ENCODE measurements at places on chromosomes 5 and 9.

DNA sequence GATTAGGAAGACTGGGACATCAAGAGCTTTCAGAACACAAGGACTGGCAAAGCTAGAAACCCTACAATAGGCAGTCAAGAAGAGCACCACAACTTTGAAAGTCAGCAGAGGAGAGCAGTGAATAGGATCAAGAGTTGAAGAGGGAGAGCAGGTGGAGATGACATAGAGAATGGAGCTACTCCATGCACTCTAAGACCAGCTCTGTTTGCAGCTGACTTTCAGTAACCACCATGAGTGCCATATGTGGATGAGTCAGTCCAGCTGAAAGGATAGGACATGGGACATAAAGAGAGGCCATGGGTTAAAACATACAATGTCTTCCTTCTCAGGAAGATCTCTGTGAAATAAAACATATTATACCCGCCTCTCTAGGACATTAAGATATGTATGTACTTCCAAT, 289.1 kb upstream of the KLF4 start:
- DNase-seq = no peak

DNA sequence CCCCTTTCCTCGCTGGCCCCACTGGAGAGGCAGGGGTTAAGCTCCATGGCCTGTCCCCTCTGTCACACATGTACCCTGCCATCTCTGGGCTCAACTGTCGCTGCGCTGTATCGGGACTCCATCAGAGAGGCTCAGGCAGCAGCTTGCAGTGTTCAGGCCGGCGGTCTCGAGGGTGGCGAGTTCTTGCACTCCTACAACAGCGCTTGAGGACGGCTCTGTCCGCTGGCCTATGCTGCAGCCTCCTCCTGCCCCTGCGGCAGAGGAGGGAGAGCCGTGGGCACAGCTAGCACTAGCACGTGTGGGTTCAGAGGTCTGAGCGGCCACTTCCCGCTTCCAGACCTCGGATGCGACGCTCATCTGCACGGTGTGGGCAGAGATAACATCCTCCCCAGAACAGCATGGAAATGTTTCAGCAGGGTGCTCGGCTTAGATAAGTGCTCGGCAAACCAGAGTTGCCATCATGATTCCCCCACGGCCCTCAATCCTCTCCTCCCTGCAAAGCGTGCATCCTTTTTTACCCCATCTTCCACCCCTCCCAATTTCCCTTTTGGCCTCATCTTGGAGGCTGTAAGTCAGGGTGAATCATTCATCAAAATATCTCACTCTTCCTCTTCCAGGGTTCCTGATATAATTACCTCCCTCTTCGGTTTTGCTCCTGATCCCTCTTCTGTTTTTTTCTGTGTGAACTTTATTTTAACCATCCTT, 41.9 kb upstream of the FUBP3 start:
- no peak for DNase-seq

- DNase-seq = no peak
Measured at GRCh38 chr5:82386576-82386975, 108.4 kb upstream of the RPS23 start.

DNA sequence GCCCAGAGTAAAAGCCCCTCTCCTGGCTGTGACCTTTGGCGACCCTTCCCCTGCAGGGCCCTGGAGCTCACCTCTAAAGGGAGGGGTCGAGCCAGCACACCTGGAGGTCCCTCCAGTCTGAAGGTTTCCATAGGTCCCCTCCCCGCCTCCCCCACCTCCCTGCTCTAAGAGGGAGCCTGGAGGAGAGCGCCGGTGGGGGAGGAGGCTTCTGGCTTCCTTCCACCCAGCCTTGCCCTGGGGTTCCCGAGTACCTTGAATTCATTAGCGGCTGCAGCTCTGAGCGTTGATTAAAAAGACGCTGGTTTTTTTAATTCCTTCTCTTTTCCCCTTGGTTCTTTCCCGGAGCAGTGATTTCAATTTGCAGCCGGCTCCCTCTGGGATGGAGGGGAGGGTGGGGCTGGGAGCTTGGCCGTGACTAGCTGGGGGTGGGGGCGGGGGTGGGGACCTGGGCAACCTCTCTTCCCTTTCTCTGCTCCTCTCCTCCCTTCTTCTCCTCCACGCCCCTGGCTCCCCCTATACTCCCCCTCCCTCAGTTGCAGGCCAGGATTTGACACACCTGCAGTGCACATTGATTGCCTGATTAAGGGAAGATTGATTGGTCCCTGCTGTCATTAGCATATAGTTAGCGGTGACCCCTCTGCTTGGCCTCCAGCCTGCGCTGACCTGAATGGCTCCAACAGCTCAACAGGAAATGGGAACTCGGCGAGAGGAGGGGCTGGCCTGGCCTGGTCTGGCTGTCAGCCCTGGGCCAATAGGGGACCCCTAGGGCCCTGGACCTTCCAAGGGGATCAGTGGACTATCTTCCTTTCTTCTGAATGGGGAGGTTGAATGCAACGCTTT, 67.5 kb upstream of the RAPGEF1 start:
- DNase-seq = no peak

GRCh38 chr5:139985733-139986132, 57.4 kb downstream of the NRG2 start:
- DNase-seq = no peak

- no peak for DNase-seq
Measured at GRCh38 chr9:136339958-136340310, 12.6 kb downstream of the GPSM1 start.

DNA sequence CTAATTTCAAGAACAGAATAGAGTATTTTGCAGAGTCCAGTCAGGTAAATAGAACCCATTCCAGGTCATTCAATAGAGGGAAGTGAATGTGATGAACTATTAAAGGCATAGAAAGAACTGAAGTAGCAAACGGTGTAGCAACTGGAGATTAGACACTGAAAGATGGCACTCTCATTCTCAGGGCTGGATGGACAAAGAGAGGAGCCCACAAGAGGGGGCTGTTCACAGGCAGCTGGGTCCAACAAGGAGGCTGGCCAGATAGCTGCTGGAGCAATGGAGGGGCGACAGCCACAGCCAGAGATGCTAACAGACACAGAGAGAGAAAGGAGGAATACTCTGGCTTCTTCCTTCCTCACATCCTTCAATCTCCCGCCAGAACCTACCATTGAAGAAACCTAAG, 93.1 kb upstream of the SMARCA2 start:
- no peak for DNase-seq

GRCh38 chr5:58460732-58461286, 923 bp upstream of the PLK2 start:
- peak; percentile 63 for DNase-seq

DNA sequence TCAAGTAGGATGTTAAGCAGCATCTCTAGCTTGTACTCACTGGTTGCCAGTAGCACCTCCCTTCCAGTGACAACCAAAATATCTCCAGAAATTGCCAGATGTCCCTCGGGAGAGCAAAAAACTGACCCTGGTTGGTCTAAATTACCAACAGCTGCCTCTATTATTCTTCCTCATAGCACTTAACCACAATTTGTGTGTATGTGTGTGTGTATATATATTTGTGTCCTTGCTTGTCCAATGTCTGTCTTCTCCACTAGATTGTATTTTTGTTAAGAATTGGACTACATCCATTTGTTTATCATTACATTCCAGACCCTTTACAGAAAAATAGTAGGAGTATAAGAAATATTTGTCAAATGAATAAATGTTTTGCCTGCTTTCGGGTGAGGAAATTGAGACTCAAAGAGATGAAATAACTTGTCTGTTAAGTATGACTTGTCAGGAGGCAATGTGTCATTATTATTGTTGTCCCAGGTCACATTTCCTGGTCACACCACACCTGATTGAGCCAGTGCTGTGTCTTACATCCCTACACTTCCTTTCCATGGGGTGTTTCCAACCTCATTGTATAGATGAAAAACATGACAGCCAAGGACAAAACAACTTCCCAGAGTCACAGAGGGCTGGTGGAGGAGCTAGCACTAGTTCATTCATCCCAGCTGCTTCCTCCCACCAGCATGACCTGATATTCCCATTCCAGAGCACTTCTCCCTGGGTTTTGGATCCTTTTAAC, 11.4 kb upstream of the GRPEL2 start:
- no peak for DNase-seq

DNA sequence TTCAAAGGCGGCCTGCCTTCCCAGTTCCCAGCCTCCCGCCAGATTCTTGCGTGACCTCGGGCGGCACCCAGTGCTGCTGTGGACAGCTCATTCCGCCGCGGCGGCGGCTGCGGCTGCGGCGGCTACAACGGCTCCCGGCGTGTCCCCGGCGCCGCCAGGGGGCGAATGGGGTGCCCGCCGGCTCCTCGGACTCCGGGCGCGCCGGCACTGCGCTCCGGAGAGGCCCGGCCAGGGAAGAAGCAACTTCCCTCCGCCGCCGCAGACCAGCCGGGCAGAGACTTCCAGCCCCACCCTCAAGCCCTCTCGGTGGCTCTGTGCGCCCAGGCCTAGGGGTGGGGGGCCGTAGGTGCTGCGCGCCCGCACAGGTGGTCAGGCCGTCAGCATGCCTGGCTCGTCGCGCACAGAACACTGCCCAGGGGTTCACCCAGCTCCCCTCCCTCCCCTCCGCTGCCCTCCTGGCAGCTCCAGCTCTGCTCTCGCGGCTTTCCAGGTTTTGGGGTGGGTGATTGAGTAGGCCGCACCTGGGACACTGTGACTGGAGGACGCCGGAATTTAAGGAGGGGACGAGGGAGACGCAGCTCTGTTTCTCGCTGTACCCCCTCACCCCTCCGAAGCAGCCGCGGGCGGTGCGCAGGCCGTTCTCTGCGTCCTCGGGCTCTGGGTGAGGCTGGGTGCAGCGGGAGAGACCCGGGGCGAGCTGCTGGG, 20.2 kb downstream of the IGIP start:
- DNase-seq = peak; percentile 8

DNA sequence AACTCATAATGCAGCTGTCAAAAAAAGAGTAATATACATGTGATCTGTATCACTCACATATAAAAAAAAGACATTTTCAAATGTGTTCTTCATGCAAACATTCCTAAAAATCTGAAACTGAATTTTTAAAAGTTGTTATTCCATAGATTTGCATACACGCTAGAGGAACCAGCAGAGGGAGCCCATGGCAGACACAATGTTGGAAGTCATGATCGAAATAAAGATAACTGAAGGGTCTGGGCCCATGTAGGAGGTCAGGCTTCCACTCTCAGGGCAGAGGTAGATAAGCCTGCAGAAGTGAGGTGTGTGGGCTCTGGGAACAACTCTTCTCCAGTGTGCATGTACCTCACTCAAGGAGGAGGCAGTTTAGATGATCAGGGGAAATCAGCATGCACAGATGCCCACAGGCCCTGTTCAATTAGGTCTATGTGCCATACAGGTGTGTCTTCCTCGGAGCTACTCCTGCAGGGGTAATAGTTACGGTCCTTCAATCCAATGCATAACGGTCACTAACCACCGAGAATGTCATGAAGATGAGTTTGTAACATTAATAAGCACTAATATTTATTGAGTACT, 208.6 kb downstream of the EPB41L4A start:
- DNase-seq = no peak

GRCh38 chr5:81393783-81394718, at the start of gene ACOT12:
ACOT12 (minus strand) TSS chr5:81394134; CDS start chr5:81394114, 20 bp downstream.
- DNase-seq = no peak

- no peak for DNase-seq
Measured at GRCh38 chr5:116343961-116344360, 230.7 kb downstream of the SEMA6A start.

- no peak for DNase-seq
Measured at GRCh38 chr9:112029921-112030444, 133.4 kb downstream of the UGCG start.

DNA sequence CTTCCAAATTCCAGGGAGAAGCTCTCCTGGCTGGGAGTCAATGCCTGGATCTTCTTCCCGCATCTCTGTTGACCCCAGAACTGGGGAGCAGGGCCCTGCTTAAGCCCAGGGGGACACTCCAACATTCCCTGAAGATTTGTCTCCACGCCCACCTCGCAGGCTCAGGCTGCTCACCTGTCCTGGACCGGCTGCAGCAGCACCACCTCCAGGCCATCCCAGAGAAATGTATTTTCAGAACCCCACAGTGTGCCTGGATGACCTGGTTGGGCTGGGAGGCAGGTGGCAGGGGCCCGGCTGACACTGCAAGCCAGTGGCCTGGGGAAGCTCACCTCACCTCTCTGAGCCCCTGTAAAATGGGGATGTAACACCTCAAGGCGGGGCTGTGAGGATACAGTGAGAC, 27.1 kb upstream of the ZBTB43 start:
- DNase-seq = no peak

GRCh38 chr5:110335361-110336066, 391.0 kb downstream of the TMEM232 start:
- no peak for DNase-seq

- DNase-seq = no peak
Measured at GRCh38 chr9:74379718-74380117, 117.4 kb upstream of the RORB start.

DNA sequence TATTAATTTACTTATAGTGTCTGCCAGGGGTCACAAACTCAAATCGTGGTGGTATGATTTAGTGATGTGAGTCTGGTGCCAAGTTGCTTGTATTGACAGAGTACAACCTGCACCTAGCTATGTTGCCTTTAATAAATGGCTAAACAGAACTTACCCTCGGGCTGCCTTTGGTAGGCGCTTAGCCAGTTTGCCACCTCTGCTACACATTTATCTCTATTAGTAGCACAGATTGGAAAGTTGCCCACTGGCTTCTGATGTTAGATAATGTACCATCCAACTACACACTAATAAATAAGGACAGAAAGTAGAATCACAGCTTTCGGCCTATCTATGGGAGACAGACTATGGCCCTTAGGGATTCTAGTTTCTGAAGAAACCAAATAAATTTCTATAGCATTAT, 368.4 kb downstream of the MAN2A1 start:
- DNase-seq = no peak

DNA sequence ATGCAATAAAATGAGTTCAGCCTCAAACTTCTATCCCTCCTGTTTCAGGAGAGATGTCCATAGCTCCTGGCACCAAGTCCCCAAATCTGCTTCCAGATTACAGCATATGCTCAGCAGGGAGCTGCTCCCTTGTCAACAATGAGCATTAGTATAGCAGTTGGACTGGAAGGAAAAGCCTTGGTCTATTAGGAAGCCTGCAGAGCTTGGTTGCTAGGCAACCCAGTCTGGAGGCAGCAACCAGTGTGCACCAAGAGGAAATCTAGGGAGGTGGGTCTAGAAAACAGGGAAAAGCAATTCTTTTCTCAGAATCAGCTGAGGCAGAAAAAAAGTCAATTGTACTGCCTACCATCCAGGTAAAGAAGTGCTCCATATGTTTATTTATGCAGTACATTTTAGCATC, 229.5 kb upstream of the NMUR2 start:
- DNase-seq = no peak

DNA sequence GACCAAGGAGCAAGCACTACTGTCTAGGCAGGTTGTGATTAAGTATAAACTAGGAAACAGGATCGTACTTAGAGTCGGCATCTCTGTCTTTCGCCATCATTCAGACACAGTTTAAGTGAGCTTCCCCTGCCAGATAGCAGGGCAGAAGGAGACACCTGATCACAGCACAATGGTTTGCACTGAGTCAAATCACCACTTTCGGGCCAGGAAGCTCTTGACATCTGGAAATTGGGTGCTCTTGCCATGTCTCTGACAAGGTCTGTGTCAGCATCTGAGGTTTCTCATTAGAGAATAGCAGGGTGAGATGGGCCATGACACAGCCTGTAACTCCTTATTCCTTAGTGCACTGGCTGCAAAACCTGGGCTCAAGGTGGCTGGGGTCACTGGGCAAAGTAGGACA, 8.3 kb downstream of the ADRB2 start:
- DNase-seq = no peak
